Stimulated activated CD8-positive, alpha-beta memory T cell treated with anti-CD3 and anti-CD28 coated beads, Interleukin-7, amount 100 ng/mL, for 1 hour (primary cell): ENCODE measurements at places on chromosomes 13 and 19.

- DNase-seq, result peak; percentile 26
Measured at GRCh38 chr19:48842789-48843162, 6.5 kb upstream of the HSD17B14 start.

DNA sequence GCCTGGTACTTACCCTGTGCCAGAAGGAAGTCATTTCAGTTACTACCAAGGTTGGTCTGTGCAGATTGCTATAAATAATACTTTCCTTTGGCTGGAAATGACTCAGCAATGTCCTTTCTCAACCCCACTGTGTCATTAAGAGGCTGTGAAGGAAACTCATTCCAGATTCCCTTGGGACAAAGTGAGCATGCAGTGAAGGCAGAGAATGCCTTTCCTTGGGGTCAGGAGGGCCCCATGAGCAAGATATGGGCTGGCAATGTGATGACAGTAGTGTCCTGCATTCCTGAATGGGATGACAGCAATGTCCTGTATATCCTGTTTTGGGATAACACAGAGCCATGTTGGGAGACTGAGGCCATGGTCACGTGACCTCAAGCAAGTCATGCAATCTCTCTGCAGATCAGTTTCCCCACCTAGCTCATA, 213.1 kb upstream of the TMTC4 start:
- no peak for DNase-seq

DNA sequence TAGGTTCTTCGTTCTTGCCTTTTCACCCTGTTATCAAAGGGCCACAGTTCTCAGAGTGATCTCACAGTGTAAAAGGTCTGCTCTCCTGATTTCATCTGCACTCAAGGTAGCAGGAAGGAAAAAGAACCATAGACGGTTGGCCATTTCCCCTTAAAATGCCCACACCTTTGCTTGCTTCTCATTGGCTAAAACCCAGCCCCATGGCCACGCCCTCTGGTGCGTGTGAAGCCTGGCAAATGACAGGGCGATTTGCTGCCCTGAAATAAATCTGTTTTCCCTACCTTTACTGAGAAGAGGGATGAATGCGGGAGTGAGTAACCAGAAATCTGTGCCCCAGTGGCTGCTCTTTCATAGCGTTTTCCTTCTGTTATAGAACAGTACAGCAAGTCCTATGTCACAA, 269.3 kb downstream of the POU4F1 start:
- no peak for DNase-seq

DNA sequence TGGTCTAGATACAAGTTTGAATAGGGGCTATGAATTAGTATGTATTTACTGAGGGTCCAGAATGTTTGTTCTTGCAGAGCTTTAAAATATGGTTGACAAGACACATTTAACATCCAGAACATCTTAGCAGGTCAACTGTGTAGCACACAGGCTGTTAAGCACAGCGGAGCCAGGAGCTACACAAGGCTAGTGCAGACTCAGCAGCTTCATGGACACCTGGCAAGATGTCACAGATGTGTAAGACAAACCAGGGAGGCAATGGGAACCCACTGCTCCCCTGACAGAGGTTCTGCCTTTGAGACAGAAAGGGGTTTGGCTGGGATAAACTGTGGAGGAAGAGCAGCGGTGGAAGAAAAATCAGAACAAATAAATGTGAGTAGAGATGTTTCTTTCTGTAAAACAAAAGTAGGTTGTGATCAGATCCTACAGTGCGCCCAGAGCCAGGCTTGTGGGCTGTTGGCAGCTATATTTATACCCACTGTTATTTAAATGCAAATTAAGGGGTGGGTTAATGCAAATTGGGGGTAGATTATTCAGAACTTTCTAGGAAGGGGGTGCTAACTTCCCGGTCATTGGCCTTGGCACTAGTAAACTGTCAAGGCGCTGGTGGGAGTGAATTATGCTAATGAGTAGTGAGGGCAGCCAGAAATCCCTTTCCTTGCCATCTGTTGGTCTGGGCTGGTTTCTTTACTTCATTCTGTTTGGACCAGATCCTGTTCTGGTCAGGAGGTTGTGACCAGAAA, 33.0 kb downstream of the MIPEP start:
- DNase-seq, result no peak

- DNase-seq, result no peak
Measured at GRCh38 chr13:97967948-97968347, 14.5 kb downstream of the IPO5 start.

GRCh38 chr19:14972676-14973075, 7.0 kb downstream of the SLC1A6 start:
- no peak for DNase-seq

GRCh38 chr13:60112771-60113170, 51.0 kb downstream of the DIAPH3 start:
- no peak for DNase-seq

DNA sequence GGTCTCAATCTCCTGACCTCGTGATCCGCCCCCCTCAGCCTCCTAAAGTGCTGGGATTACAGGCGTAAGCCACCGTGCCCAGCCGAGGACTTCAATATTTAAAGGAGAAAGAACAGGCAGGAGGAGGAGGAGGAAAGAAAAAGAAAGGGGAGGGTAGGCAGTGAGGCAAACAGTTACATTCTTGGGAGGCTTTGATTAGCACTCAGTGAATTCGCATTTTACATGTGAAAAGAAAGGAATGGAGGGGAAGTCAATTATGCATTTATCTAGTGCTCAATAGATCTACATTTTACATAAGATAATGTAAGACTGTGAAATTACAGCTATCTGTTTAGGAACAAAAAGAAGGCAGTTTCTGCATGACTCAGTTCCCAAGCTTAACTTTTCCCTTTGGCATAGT, 30.9 kb upstream of the CXCL17 start:
- DNase-seq, result no peak

DNA sequence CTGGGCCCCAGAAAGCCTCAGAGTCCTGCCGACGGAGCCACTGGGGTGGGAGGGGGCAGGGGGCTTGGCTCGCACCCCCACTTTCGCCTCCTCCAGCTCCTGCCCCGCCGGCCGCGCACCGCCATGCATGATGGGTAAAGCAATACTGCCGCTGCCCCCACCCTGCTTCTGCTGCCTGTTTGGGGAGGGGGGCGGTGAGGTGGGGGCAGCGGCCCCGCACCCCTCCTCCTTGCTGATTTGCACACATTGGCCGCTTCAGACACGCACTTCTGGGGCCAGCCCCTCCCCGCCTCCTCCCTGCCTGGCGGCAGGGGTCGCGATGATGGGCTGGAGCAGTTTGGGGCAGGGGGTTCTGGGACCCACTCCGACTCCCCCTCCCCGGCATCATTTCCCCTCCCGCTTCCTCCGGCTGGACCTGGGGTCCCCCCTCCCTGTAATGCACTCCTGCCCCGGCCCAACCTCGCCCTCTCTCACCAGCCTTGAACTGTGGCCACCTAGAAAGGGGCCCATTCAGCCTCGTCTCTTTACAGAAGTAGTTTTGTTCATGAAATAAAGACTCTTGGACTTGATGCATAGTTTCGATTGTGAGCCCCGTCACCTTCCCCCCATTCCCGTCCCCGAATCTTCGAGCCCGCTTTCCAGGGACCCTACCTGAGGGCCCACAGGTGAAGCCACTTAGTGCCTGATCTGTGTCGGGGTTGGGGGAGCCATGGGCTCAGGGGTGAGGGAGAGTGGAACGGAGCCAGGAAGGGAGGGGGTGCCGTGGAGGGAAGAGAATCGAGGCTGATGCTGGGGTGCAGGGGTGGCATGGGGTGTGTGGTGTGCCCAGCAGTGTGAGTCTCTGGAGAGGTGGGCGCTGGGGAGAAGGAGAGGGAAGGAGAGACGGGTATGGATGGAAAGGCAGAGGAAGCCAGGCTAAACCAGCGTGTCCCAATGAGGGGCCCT, 1.4 kb upstream of the HPN start:
- no peak for DNase-seq

DNA sequence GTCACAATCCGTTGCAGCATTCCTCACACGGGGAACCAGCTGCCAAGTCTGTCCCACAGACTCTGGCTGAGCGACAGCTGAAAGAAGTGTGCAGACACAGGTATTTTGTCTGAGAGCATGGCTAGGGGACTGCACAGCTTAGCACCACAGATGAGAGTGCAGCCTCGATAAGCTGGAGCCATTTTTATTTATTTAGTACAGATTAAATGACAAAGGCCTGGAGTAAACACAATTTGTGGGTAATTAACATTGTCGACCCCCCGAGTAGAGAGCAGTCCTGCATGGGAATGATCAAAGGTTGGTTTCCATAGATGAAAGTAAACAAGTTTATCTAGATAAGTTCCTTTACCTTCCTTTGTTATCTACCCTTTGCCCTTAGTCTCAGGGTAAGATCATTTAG, 836.2 kb downstream of the DACH1 start:
- no peak for DNase-seq

DNA sequence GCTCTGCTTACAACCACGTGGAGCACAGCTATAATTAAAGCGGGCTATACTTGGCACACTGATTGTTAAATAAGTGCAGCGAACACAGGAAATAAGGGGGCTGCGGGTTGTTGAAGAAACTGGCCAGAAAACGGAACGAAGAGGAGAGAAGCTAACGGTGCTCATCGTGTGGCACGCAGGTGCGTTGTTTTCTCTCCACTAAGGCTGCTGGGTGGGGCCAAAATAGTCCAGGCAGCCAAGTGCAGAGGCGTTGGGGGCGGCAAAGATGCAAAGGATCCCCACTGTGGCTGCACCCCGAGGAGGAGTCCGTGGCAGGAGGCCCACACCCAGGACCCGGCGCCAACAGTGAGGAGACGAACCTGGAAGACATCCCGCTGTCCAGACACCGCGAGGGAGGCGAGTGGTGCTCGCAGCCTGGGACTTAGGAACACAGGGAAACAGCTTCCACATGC, 8.1 kb upstream of the ARL11 start:
- no peak for DNase-seq

GRCh38 chr13:29457299-29457698, 138.2 kb downstream of the SLC7A1 start:
- DNase-seq, result no peak

DNA sequence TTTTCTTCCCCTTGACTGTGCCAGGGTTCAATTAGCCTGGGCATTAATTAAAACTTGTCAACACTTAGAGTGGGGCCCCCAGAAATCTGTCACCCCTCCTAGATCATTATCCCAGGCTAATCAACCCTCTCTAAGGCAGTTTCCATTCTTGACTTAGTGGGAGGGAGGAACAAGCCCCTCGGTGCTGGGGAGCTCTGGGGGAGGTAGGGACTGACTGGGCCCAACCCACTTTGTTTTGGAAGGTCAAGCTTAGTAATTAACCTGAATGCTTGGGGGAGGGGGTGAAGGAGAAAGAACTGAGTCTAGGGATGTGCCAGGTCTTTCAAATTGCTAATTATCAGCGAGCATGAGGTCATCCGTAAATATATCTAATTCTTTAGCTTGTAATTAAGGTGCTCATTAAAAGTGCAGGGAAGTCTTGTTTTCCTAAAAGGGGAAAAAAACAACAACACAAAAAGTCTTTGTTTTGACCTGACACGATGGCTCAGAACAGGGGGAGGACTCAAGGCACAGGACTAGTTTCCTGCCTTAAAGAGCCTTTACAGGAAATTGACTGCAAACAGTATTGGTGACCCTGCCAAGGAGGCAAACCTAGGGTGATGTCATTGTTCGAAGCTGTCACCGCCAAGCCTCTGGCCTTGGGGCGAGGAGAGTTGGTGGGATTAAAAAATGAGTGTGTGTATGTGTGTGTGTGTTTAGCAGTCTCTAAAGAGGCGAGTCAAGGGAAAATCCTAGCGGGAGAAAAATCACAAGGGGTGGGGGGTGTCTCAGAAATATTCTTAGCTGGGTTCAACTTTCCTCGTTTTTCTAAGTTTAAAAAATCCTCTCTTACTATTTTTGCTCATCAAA, 19.4 kb downstream of the ACTN4 start:
- DNase-seq, result no peak

- no peak for DNase-seq
Measured at GRCh38 chr19:6018786-6019185, 40.8 kb upstream of the RANBP3 start.

DNA sequence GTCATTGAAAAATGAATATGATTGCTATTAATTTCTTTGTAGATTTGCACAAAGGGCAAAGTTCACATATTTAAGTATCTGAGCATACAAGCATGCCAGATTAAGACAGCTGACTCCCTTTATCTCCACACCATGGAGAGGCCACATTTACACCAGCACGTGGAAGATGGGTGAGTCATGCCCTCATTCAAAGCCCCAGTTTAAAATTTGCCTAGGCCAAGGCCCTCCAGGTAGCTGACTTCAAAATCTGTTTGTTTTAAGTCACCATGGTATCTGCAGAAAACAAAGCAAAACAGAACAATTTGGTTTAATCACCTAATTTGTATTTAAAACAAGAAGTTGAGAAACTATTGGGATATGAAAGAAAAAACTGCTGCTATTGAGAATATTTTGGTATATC, 109.2 kb downstream of the ESD start:
- no peak for DNase-seq

DNA sequence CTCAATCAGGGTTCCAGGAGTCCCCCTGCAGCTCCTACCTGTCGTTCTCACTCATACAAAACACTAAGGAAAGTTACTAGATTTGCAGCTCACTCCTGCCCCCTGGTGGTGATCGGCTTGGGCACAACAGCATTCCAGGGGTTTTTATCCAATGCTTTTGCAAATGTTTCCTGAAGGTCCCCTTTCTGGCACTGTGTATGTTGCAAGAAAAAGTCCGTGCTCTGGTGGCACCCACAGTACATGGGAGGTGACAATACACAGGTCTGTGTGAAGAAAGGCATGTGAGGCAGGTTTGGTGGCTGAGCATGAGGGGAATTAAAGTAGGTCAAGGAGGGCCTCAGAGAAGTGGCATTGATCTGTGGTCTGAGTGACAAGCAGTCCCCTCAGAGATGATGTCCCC, 8.6 kb upstream of the TYK2 start:
- DNase-seq, result peak; percentile 88

- DNase-seq, result no peak
Measured at GRCh38 chr13:79628463-79628862, 147.5 kb downstream of the NDFIP2 start.

- DNase-seq, result no peak
Measured at GRCh38 chr19:1857648-1858326, 5.6 kb downstream of the KLF16 start.

DNA sequence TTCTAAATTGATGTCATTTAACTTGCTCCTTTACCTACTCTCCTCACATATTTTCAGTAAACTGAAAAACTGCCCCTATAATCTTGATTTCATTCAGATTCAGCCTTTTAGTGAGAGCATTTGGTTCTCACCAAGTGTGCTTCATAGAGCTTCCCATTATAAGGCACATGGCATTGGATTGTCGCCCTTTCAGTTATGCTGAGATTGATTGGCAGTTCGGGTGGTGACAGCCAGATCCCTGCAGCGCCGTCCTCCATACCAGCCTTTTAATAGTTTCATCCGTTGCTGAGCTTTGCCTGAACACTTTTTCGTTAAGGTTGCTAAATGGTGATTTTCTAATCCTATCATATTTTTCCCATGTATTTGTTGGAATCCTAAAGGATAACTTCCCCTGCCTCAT, 80.4 kb downstream of the DHRS12 start:
- no peak for DNase-seq

DNA sequence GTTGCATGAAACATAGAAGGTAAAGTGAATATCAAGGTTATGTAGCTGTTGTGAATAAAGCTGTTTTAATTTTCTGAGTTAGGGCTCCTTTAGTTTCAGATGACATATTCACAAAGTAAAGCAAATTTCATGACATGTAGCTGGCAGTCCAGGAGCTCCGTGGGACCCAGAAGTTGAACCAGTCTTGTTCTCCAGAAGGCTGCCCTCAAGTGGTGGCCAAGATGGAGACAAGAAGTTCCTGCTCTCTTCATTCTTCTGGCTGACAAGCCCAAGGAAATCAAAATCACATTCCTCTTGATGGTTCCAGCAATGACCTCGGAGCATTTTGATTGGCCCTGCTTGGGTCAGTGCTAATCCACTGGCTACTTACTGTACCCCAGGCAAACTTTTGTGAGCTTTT, 128.7 kb downstream of the LIG4 start:
- no peak for DNase-seq

GRCh38 chr13:86933676-86934075, 737.5 kb upstream of the SLITRK5 start:
- no peak for DNase-seq

- DNase-seq, result no peak
Measured at GRCh38 chr19:36973844-36974195, 57.7 kb downstream of the ZNF568 start.
